Psoas muscle (tissue), 8 donors: ENCODE measurements at places on chromosomes 3 and 15. TPM values are rescaled to one million over a fixed set of nuclear protein-coding genes. Genes with fewer than 3 reads are reported as not detected.
A peak's percentile ranks its signal among the peaks of the same experiment; 100 is the strongest.

Gene GRK7
- not detected for total RNA-seq

DNA sequence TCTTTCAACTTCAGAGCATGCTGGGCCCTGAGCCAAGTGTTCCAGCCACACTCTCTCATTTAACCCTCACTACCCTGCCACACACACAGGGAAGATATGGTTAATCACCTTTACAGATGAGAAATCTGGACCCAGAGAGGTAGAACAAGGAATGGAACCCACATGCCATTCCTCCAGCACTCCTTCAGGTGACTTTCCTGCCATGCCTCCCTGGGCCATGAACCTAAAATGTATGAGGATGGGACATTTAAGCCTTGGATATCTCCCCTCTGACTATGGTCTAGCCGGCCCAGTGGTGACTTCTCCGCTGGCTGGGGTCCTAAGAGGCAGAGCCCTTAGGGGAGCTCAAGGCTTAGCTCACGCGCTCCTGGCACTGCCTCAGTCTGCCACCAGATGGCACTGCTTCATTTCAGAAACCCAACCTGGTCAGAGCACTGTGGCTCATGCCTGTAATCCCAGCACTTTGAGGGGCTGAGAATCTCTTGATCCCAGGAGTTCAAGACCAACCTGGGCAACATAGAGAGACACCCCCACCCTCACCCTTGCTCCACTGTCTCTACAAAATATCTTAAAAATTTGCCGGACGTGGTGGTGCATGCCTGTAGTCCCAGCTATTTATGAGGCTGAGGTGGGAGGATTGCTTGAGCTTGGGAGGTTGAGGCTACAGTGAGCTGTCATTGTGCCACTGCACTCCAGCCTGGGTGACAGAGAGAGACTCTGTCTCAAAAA, 2.2 kb upstream of the DCAF1 start:
- no peaks in the 10 kb centered on the region for H3K36me3 ChIP-seq
- no peaks in the 10 kb centered on the region for H3K27me3 ChIP-seq
- DNase-seq, result peak; percentile 79
- peaks cover 9% of the 10 kb centered on the region for H3K4me1 ChIP-seq
- no peak overlapping the region for H3K27ac ChIP-seq
- H3K4me3 ChIP-seq, result no peak overlapping the region

Gene DNAH12
- total RNA-seq, result 0.12 TPM

DNA sequence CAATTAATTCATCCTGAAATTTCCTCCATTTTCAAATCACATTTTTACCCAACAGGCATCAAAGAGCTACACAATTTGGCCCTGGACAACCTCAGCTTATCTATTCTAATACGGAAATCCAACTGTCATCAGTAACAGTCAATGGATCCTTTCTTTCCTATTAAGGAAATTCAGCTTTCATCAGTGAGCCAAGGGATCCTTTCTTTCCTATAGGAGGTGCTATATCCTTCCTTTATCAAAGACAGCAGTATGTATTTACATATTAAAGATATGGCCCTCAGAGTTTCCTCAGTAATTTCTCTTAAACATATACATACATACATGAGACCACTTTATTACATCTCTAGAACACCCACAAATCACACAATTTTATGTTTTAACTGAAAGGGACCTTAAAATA, 10.1 kb downstream of the DHX36 start:
- H3K36me3 ChIP-seq, result peaks cover 65% of the 10 kb centered on the region
- peaks cover 22% of the 10 kb centered on the region for H3K4me1 ChIP-seq
- H3K4me3 ChIP-seq, result no peak overlapping the region
- no peak overlapping the region for H3K27ac ChIP-seq

GRCh38 chr3:33313331-33313730, 36.1 kb downstream of the FBXL2 start:
- no peak overlapping the region for H3K4me3 ChIP-seq
- no peak for DNase-seq
- H3K27ac ChIP-seq, result no peak overlapping the region
- H3K27me3 ChIP-seq, result no peaks in the 10 kb centered on the region
- no peaks in the 10 kb centered on the region for H3K4me1 ChIP-seq

- H3K4me1 ChIP-seq, result peaks cover 69% of the 10 kb centered on the region
- no peak overlapping the region for H3K4me3 ChIP-seq
- no peaks in the 10 kb centered on the region for H3K27me3 ChIP-seq
- H3K27ac ChIP-seq, result peak overlapping the region; percentile 84
- no peak for DNase-seq
Observed at GRCh38 chr3:100090669-100091005, 23.7 kb downstream of the FILIP1L start.

Gene SLC12A8
- 0.90 TPM for total RNA-seq

Gene ATG7
- 14.1 TPM for total RNA-seq

DNA sequence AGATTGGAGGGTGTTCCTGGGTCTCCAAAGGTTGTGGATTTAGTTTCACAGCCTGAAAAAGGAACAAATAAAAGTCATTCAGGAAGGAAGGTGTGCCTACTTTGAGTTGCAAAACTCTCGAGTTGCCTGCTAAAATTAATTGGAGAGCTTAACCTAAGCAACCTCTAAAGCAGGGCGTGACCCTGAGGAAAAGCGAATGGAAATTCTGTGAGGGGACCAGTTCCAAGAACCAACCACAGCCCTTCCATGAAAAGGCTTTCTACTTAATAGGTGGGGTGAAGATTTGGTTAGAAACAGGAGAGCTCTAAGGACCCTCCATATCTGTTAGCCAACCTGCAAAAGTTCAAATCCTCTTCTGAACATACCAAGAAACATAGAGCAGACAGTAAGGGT, 1.5 kb downstream of the CD80 start:
- no peak overlapping the region for H3K27ac ChIP-seq
- H3K4me3 ChIP-seq, result no peak overlapping the region
- no peaks in the 10 kb centered on the region for H3K4me1 ChIP-seq
- no peaks in the 10 kb centered on the region for H3K27me3 ChIP-seq
- H3K36me3 ChIP-seq, result no peaks in the 10 kb centered on the region

DNA sequence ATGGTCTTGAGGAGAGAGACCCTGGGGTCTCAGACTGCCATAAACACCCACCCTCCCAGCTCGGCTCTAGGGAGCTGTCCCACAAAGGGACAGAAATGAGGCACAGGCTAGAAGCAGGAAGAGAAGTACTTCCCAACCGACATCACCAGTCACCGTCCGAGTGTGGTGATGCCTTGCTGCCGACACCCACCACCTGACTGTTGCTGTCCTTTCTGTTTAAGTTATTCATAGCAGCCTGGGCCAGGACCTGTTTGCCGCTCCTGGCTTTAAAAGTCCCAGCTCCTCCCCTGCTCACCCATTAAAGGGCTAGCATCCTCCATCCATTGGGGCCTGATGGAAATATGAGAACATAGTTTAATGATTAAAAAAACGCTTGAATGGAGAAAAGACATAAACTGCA, 13.2 kb upstream of the SPG11 start:
- no peaks in the 10 kb centered on the region for H3K4me1 ChIP-seq
- no peak for DNase-seq
- H3K36me3 ChIP-seq, result no peaks in the 10 kb centered on the region
- H3K4me3 ChIP-seq, result no peak overlapping the region

- H3K27ac ChIP-seq, result no peak overlapping the region
- H3K36me3 ChIP-seq, result no peaks in the 10 kb centered on the region
- H3K4me1 ChIP-seq, result no peaks in the 10 kb centered on the region
- H3K27me3 ChIP-seq, result no peaks in the 10 kb centered on the region
- no peak for DNase-seq
Observed at GRCh38 chr3:133125802-133126201, 87.6 kb downstream of the TMEM108 start.

DNA sequence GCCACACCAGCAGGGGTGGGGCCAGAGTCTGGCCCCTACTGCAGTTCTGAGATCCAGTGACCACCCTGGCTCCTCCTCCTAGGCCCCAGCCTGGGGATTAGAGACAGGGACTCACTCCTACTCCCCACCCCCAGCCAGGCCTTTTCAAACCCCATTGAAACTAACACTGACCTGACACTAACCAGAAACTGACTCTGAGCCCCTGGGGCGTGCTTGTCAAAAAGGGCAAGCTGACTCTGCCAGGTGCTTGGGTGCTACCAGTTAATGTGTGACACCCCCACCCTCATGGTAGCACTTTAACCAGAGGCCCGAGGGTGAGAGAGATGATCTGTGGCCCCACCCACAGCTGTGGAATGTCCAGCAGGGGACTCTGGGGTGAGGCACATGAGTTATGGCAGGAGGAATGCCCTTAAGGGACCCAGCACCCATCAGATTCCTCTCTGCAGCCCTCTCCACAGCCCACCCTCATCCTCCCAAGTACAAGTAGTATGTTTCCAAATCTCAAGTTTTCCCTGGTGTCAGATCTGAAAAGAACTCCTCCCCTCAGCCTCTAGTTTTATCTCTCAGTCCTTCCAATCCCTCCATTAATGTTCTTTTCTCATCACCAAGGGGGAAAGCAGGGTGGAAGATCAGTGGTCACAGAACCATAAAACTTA, 1.4 kb downstream of the PTH1R start:
- peaks cover 4% of the 10 kb centered on the region for H3K27me3 ChIP-seq
- no peaks in the 10 kb centered on the region for H3K36me3 ChIP-seq

Gene GCSAM
- not detected for total RNA-seq

- no peak overlapping the region for H3K4me3 ChIP-seq
- H3K36me3 ChIP-seq, result no peaks in the 10 kb centered on the region
Observed at GRCh38 chr3:122101646-122102045, 46.5 kb downstream of the CD86 start.

DNA sequence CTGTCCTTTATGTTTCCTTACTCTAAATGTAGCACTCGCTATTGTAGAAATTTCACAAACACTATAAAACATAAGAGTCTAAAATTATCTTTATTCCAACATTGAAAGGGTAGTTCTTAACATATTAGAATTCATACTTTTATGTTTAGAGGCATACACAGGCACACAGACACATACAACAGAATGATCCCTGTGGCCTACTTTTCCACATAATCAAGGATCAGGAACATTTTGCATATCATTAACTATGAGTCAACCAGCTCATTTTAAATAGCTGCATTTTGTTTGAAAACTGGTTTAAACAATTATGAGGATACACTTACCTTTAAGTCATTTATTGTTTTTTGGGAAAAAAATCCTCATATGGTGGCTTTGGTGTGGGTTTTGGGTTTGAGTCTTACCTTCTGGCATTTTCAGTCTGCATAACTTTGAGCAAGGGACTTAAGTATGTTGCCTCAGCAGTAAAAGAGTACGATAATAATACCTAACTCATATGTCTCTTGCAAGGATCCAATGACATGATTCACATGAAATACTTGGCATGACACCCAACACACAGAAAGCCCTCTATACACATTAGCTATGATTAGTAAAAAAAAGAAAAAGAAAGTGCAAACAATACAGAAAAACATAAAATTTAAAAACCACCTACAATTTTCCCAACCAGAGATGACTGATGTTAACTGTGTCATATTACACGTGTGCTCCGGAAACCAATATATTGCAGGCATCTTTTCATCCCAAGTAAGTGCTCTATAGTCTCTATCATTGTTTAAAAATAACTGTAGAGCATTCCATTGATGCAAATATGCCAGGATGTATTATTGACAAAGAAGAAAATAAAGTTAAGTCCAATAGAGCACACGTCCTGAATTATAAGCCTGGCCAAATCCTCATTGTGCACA, 213.1 kb upstream of the ADAMTS9 start:
- no peak for DNase-seq
- H3K27ac ChIP-seq, result peak overlapping the region; percentile 38
- H3K4me3 ChIP-seq, result no peak overlapping the region
- H3K36me3 ChIP-seq, result no peaks in the 10 kb centered on the region
- H3K27me3 ChIP-seq, result no peaks in the 10 kb centered on the region

Gene ACKR4
- total RNA-seq, result 0.12 TPM
